Putamen (tissue), 1 donor: ENCODE measurements at places on chromosomes 16 and 17.

DNA sequence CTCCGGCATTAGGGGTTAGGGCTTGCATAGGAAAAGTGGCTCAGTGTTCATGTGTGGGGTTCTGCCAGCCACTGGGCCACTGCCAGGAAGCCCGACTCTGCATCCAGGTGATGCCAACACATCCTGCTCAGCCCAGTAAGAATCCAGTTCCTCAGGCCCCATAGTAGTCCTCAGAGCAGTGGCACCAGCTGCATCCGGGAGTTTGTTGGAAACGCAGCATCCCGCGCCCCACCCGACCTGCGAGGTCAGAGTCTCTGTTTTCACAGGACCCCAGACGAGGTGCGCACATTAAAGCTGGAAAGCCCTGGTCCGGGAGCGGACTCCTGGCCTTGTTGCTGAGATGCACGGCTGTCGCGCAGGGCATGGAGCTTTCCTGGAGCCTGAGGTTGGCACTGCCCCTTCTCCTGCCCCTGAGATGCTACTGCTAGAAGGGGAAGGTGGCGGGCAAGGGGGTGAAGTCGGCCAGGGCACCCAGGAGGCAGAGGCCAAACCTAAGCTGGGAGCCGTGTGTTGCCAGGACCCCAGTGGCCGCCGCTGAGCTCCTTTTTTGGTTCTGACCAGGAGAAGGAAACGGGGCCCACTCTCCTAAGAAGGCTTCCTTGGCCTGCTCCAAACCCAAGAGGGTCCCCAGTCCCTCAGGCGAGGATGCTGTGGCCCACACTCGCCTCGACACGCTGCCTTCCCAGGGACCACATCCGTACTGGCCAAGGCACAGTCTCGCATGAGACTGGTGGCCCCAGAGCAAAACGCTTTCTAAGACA, 44.4 kb downstream of the NOS2 start:
- DNase-seq = no peak

GRCh38 chr17:67150826-67151225, 94.2 kb downstream of the HELZ start:
- DNase-seq = no peak

DNA sequence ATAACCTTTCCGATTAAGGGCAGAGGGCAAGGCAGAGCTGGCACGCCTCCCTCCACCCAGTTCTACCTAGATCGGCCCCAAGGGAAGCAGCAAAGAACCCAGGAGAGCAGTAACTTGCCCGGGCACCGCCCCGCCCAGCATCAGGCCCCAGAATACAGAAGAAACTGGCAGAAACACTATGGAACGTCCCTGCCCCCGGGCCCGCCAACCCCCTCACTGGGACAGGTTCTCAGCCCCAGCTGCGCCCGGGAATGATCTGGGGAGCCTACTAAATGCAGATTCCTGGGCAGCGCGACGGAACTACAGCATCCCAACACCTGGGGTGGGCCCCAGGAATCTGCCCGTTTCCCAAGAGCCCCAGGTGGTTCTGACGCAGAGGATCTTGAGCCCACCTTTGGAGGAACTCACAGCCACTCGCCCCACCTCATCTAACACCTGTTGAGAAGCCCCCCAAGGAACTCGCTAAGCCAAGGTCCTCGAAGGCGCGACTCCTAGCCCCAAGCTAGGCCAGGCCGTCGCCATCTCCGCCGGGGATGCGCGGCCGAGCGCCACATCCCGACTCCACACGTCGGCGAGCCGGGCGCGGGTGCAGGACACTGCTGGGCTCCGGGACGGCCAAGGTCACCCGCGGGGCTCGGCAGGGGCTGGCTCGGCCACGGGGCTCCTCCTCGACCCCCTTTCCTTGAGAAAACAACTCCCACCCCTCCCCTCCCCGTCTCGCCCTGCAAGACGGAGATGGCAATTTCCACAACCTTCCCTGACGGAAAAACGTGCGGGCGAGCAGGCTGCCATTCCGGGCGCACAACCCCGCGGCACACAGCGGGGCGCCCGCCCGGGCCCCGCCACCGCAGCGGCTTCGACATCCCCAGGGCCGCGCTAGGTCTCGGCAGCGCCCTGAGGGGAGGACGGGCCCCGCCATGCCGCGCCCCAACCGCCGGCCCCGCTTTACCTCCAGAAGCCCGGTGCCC, 913 bp downstream of the CDIP1 start:
- no peak for DNase-seq

DNA sequence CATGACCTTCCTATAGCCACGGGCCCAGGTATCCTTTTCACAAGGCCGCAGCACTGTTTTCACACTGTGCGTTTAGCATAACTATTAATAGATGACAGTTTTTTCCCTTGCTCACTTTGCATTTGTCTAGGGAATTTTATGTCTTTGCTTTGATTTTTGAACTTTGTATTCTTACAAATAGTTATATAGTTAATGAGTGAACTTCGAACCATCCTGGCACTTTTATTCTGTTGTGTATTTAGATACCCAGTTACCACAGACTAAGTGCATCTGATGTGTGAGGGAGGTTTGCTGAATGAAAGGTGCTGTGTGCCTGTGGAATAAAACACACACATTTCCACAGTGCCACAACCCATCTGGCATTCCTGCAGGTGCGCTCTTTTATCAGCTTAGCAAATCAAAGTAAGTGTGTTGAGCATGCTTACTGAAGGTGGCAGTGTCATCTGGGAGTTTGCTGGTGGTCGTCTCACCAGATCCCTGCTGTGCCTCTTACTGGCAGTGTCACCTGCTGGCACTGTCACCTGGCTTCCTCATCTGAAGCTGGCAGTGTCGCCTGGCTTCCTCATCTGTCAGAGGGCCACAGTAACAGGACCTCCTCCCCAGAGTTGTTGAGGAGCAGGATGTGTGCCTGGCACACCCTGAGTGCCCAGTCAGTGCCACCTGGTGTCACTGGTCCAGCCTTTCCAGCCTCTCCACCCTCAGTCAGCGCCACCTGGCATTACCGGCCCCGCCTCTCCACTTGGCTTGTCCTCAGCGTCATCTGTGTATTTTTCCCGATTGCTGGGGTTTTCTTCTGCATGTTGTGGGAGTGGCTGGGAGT, 37.6 kb downstream of the USP10 start:
- no peak for DNase-seq

DNA sequence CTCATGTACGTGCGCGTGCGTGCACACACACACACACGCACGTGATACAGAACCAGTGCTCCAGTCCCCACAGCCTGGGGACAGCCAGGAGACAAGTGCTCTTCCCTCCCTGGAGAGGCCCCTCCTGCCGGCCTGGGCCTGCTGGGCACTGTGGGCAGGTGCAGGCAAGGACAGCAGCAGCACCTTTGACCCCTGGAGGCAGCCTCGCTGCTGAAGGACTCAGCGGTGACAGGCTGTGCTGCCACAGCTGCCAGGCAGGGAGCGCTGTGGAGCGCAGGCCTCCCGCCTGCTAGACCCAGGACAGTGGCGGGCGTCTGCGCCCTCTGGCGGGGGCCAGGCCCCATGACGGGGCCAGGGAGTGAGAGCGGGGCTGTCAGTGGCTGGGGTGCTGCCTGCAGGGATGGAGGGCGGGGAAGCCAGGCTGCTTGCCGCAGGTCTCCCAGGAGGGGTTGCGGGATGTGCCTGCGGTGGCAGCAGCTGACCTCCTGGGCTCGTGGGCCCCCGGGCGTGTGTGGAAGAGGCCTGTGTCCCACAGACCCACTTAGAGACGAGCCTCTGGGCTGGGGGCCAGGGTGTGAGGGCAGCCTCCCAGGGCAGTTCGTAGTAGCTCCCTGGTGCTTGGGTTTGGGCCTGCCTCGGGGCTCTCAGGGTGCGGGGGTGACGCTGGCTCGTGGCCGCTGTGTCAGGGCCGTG, 63.5 kb upstream of the PVALEF start:
- peak; percentile 80 for DNase-seq
